ENCODE measurements at places on chromosomes 5 and 9. TPM values are rescaled to one million over a fixed set of nuclear protein-coding genes. Genes with fewer than 3 reads are reported as not detected.

Gene CDKN2A
- 2.0 TPM for total RNA-seq

Gene GABRA6
- not detected for total RNA-seq

Gene FAT2
- total RNA-seq = under 0.01 TPM

Gene TOR1B
- 26.4 TPM for total RNA-seq

Gene TRIM7
- total RNA-seq = 15.5 TPM

Gene NMUR2
- total RNA-seq = not detected

Gene ST8SIA4
- 1.1 TPM for total RNA-seq

Gene SLC36A3
- not detected for total RNA-seq

Gene FBP2
- not detected for total RNA-seq

Gene IFNB1
- not detected for total RNA-seq

Gene DMRTA1
- 0.35 TPM for total RNA-seq

Gene TRAF1
- total RNA-seq = 1.7 TPM

Gene DDX4
- total RNA-seq = not detected
